ENCODE measurements at places on chromosomes 2 and 18.

- DNase-seq: no peak
These were observed 2.3 kb upstream of the NBAS start for GRCh38 chr2:15563227-15564100.

- no peak for DNase-seq
These were observed 110.9 kb upstream of the MSTN start for GRCh38 chr2:190173392-190173791.

- no peak for DNase-seq
These were observed 595.8 kb downstream of the STK39 start for GRCh38 chr2:167651406-167652151.

DNA sequence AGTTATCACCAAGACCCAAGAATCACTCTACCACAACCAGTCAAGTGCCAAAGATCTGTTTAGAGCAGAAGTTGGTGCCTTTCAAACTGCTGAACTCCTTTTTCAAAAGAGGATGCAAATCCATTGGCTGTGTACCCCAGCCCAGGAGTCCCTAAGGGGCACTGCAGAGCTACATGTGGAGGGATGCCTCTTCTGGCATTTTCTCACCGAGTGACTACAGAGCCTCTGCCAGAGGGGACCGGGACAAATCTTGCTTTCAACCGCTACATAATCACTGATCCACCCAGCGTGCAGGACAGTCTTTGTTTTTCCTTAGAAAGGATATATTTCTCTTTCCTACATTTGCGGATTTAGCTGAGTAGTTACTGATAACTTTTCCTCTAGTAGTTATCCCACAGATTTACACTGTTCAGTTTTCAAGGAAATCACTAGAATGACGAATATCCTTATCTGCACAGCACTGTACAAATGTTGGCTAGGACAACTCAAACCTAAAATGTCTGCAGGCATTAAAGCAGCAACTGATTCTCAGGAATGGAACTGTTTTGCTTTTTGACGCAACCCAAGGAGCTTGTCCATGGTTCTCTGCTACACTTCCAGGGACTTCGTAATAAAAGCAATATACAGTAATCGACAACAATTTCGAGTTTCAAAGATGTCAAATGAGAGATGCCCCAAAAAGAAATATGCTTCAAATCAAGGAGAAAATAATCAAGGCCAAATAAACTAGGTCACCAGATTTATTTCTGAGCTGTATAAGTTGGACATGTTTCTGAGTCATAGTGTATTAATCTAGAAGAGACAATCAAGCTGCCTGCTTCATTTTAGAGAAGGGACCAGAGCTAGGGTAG is 24.1 kb downstream of the EPB41L3 start:
- no peak for DNase-seq

DNA sequence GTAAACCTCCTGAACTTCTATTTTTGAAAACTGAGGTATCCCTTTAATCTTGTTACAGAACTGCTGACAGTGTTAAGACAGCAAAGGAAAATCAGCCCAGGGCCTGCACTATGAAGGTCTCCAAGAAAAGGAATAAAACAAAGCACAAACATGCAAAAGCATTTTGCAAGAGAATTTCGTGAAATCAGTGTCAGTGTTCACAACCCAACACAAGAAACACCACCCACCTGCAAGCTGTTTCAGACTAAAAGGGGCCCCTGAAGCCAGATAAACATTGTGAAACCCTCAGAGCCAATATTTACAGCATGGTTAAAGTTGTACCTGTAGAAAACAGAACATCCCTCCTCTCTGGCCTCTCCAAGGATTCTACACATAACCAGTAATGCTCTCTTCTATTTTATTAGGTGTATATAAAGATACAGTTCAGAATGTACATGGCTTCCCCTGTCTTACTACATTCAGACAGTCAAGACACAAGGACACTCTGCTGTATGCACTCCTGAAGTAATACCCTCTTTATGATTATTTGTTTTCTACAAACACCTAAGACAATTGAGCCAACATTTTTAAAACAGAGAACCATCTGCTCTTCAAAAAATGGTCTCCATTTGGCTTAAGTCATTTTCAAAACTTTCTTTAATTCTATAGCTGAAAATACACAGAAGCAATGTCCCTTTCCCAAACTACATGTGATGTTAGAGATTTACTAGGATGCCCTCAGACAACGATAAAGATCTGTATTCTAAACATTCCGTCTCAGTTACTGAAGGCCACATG is 149.5 kb upstream of the ZFP36L2 start:
- no peak for DNase-seq

- no peak for DNase-seq
These were observed 125.5 kb downstream of the KLHL29 start for GRCh38 chr2:23510471-23510870.

- no peak for DNase-seq
These were observed 84.9 kb downstream of the DGKD start for GRCh38 chr2:233439191-233439590.

GRCh38 chr2:174125090-174125489 is 123.2 kb downstream of the OLA1 start:
- DNase-seq: no peak

GRCh38 chr2:111624411-111625156 is 259.4 kb downstream of the ANAPC1 start:
- no peak for DNase-seq

DNA sequence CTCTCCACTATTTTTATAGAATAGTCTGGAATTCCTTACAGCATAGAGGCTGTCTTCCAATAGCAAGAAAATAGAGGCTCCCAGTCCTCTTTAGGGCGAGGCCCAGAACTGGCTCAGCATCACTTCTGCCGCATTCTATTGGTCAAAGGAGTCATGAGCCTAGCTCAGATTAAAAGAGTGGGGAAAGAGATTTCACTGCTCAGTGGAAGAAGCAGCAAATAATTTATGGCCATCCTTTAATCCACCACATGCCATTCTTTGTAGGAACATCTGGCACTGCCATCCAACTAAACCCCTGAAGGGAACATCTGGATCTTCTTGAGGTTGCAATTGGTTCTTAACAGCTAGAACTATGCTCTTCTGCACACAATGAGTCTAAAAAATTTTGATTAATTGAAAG is 43.4 kb upstream of the NEUROD1 start:
- DNase-seq: no peak

- no peak for DNase-seq
These were observed 84.0 kb downstream of the ACTR2 start for GRCh38 chr2:65311596-65311995.

- no peak for DNase-seq
These were observed 57.0 kb downstream of the ZNF519 start for GRCh38 chr18:14075196-14075595.

DNA sequence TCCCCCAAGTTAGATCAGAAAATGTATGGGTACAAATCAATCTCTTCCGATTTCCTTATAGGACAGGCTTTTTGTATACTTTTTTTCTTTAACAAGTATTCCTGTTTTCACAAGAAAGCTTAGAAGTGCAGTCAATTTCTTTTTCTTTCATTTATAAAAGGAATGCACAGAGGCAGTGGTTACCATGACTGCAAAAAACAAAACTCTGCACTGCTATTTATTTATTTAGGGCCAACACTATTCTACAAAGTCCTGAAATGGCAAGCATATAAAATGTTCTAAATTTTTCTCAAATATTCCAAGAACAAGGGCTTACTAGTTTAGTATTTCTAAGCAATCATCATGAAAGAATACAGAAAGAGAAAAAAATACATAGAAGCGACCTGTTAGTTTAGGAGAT is 22.2 kb downstream of the ATAD2B start:
- no peak for DNase-seq

DNA sequence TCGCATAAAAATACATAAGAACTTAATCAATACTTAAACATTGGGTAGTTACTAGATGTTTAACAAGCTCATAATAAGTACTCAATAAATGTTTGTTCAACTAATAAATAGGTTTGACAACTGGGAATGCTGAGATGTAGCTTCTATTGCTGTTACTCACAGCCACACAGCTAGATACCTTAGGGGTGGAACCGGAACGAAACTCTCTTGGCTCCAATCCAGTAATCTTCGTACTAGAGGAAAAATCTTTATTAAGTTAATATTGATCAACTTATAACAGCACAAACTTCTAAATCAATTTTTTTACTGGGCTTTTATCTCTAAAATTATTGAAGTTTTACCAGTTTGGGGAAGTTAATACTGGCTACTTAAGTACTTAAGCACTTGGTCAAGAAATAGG is 247.8 kb downstream of the PAX3 start:
- DNase-seq: no peak

Data from activated CD8-positive, alpha-beta memory T cell treated with anti-CD3 and anti-CD28 coated beads for 1 hour (primary cell).